ENCODE measurements at places on chromosomes 2 and 18. TPM values are rescaled to one million over a fixed set of nuclear protein-coding genes. Genes with fewer than 3 reads are reported as not detected.

DNA sequence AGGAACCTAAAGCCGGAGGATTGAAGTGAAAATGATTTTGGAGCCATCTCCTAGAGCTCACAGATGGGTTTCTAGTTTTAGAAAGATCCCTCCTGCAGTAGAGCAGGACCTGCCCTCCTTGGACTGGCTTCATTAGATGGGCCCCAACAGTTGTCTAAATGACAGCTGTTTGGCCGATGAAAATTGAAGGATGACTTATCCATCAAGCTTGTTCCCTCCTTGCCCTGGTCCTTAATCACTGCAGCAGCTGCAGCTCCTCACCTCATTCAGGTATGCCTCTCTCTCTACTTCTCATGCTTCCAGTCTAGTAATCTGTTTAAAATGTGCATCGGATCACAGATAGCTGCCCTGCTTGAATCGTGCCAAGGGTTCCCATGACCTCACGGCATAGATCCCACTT, 677.6 kb downstream of the BCL11A start:
- no peak overlapping the region for H3K4me3 ChIP-seq
- no peaks in the 10 kb centered on the region for H3K27me3 ChIP-seq
- no peaks in the 10 kb centered on the region for H3K36me3 ChIP-seq
- no peak for DNase-seq
- H3K4me1 ChIP-seq, result peaks cover 6% of the 10 kb centered on the region
- no peak overlapping the region for H3K27ac ChIP-seq

- no peak overlapping the region for H3K27ac ChIP-seq
- no peak overlapping the region for H3K4me3 ChIP-seq
- H3K27me3 ChIP-seq, result no peaks in the 10 kb centered on the region
- no peaks in the 10 kb centered on the region for H3K4me1 ChIP-seq
- no peaks in the 10 kb centered on the region for H3K36me3 ChIP-seq
These were observed 668.7 kb downstream of the SLC4A3 start for GRCh38 chr2:220296174-220296573.

- no peaks in the 10 kb centered on the region for H3K4me1 ChIP-seq
- no peak overlapping the region for H3K27ac ChIP-seq
- no peaks in the 10 kb centered on the region for H3K36me3 ChIP-seq
- no peaks in the 10 kb centered on the region for H3K27me3 ChIP-seq
These were observed 333.4 kb downstream of the SETBP1 start for GRCh38 chr18:45014047-45014501.

GRCh38 chr2:236055471-236055870, 112.7 kb downstream of the GBX2 start:
- peak; percentile 16 for DNase-seq
- no peaks in the 10 kb centered on the region for H3K27me3 ChIP-seq
- H3K4me3 ChIP-seq, result no peak overlapping the region

DNA sequence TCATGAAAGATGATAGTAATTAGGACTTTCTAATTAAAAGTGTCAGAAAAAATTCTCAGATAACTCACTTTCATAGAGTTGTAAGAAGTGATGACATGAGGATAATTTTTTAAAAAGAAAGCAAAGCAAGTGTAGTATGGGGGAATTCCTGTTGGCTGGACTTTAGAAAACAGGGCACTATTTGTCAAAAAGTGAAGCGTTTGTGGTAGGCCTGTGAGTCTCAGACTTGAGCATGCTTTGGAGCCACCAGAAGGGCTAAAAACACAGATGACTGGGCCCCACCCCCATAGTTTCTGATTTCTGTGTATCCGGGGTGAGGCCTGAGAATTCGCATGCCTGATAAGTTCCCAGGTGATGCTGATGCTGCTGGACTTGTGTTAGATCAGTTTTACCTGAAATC, 222.6 kb upstream of the LRRTM1 start:
- no peaks in the 10 kb centered on the region for H3K36me3 ChIP-seq
- H3K4me3 ChIP-seq, result no peak overlapping the region
- H3K27me3 ChIP-seq, result no peaks in the 10 kb centered on the region
- H3K4me1 ChIP-seq, result no peaks in the 10 kb centered on the region
- no peak for DNase-seq

DNA sequence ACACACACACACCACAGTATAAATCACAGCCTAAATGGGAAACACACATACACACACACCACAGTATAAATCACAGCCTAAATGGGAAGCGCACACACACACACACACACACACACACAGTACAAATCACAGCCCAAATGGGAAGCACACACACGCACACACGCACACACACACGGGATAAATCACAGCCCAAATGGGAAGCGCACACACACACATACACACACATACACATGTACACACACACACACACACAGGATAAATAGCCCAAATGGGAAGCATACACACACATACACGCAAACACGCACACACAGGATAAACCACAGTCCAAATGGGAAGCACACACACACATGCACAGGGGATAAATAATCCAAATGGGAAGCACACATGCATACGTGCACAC, 68.1 kb downstream of the ADNP2 start:
- no peaks in the 10 kb centered on the region for H3K36me3 ChIP-seq
- H3K27ac ChIP-seq, result no peak overlapping the region
- no peak for DNase-seq
- no peaks in the 10 kb centered on the region for H3K4me1 ChIP-seq
- no peak overlapping the region for H3K4me3 ChIP-seq

ACTG2 gene
- 82.9 TPM for total RNA-seq

TRIM43 gene
- not detected for total RNA-seq

B4GALT6 gene
- total RNA-seq, result 7.5 TPM
